Lower lobe of right lung (tissue), 2 donors: ENCODE measurements at places on chromosomes 4 and X. TPM values are rescaled to one million over a fixed set of nuclear protein-coding genes. Genes with fewer than 3 reads are reported as not detected.

- no peak for DNase-seq
These were observed 36.3 kb upstream of the TENM3 start for GRCh38 chr4:182206916-182207315.

- no peak for DNase-seq
These were observed 18.9 kb upstream of the CXCL8 start for GRCh38 chr4:73721435-73721834.

GRCh38 chr4:106318511-106318910, 2.2 kb downstream of the AIMP1 start:
- no peak for DNase-seq

DNA sequence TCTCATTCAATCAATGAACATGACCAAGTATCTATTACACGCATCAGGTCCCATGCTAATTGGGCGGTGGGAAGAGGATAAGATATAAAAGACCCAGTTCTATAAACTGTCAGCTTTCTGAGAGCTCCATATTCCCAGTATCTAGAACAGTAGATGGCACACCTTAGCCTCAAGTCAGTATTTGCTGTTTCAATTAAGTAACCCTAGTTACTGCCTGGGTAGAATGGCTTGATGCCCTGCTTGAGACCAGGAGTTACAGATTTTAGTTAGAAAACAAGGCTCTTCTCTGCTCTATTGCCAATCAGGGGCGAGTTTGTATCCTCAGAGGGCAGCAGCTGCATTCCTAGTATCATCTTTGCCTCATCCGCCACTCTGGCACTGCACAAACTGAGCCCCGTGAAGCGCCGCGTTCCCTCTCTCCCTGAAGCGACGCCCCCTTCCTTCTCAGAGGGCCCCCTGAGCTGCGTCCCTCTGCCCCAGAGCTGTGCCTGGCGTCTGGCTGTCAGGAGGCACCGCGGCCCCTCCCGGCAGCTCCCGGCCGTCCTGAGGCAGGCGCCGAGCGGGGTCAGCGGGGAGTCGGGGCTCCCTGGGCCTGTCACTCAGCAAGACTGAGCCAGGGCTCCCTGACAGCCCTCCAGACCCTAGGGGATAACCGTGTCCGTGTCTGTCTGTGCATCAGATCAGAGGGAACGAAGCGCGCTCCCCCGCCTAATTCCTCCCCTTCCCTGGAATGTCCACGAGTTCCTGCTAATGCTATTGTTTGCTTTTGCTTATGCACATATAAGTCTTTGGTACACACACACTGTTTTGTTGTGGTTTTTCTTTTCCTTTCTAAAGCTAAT, 212.4 kb upstream of the TTC29 start:
- peak; percentile 50 for DNase-seq

DNA sequence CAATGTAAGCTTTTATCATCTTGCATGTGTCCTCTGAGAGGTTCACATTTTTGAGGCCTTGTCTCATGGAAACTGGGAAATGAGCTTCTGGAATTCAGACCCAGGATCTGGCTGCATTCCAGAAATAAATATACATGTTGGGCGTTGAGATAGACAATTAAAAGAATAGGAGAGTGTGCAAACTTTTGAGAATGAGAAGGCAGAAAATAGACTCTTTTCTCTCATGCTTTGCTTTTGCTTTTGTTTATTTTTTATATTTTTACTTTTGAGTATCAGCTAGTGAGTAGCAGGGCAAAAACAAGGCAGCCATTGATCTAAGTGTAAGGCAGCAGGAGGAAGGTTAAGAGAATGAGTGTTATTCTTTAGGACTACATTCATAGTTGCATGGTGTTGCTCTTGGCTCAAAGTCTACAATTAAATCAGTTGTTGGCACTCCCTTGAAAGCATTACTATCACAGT, 12.4 kb downstream of the SHROOM3 start:
- DNase-seq = no peak

DNA sequence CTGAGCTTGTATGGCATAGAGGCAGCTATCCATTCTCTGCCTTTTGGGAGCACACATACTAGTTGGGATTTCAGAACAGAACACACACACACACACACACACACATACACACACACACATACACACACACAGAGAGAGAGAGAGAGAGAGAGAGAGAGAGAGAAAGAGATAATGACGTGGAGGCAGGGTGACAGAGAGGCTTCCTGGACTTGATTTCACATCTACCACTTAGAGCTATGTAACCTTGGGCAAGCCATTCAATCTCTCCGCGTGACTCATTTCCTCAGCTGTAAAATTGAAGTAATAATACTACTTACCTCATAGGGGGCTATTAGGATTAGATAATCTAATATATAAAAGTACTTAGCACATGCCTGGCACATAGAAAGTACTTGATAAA, 12.3 kb upstream of the GRIA3 start:
- DNase-seq = no peak

AMOT gene
- 12.4 TPM for total RNA-seq
